Chondrocyte (in vitro differentiated cells): ENCODE measurements at places on chromosomes 2 and 18. TPM values are rescaled to one million over a fixed set of nuclear protein-coding genes. Genes with fewer than 3 reads are reported as not detected.

DNA sequence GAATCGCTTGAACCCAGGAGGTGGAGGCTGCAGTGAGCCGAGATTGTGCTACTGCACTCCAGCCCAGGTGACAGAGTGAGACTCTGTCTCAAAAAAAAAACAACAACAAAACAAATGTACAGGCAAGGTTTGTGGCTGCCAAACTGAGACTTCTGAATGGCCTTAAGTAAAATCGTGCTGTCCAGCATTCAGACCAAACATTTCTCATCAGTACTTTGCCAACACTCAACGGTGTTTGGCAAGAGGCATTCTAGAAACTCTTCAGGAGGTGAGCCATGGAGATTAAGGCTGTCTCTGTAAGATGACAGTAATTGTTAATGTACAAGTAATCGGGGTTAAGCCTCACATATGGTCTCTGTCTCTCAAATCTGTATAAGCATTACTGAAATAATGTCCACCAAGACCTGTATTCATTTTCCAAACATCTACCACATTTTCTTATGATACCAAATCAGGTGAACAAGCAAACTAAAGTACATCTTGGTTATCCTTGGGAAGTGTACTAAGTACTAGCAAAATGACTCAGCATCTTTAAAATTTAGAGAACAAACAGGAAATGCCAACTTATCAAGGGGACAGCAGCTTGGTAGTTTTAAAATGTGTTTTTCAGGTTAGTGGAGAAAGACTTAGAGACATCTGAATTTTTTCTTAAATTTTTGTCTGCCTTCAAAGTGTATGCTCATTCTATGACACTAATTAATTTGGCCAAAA is 29.3 kb downstream of the SERPINE2 start:
- no peak for DNase-seq
- no peaks in the 10 kb centered on the region for H3K27me3 ChIP-seq
- H3K36me3 ChIP-seq: no peaks in the 10 kb centered on the region
- no peak overlapping the region for H3K4me3 ChIP-seq

DNA sequence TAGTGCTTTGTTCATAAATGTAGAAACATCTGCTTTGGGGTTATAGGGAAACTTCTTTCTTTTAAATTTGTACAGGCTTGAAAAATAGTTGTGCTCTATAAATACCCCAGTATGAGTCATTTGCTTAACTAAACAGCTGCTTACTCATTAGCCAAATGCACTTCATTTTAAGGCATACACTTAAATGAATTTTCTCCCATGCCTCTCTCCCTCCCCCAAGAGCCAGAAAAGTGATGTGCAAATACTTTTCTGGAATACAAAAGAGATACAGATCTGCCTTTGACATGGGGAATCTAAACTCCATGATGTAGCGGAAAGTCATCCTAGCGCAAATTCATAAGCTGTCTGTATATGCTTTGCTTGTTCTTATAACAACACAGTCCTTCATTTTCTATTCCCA is 469.4 kb downstream of the DLGAP1 start:
- no peak for DNase-seq
- no peak overlapping the region for H3K27ac ChIP-seq
- H3K4me3 ChIP-seq: no peak overlapping the region
- no peaks in the 10 kb centered on the region for H3K36me3 ChIP-seq
- H3K4me1 ChIP-seq: peaks cover 19% of the 10 kb centered on the region

Gene ST6GAL2
- total RNA-seq: 144 to 319 TPM (median 144 TPM) in 3 replicates

- H3K36me3 ChIP-seq: peaks cover 2% of the 10 kb centered on the region
- no peaks in the 10 kb centered on the region for H3K4me1 ChIP-seq
- DNase-seq: no peak
- no peak overlapping the region for H3K27ac ChIP-seq
- H3K27me3 ChIP-seq: peaks cover 21% of the 10 kb centered on the region
Measured at GRCh38 chr2:112962308-112963175, 15.3 kb upstream of the IL36G start.

GRCh38 chr2:29238497-29238896 is 123.3 kb downstream of the CLIP4 start:
- no peaks in the 10 kb centered on the region for H3K4me1 ChIP-seq
- no peak for DNase-seq
- H3K4me3 ChIP-seq: no peak overlapping the region
- no peaks in the 10 kb centered on the region for H3K36me3 ChIP-seq

Gene MTCL1
- total RNA-seq: 43.9 to 54.4 TPM (median 50.8 TPM) in 3 replicates

Gene CCDC85A
- total RNA-seq: 0.51 to 5.0 TPM (median 0.70 TPM) in 3 replicates

- no peaks in the 10 kb centered on the region for H3K27me3 ChIP-seq
- H3K36me3 ChIP-seq: no peaks in the 10 kb centered on the region
Measured at GRCh38 chr2:181984814-181985631, 630 bp upstream of the PPP1R1C start.

DNA sequence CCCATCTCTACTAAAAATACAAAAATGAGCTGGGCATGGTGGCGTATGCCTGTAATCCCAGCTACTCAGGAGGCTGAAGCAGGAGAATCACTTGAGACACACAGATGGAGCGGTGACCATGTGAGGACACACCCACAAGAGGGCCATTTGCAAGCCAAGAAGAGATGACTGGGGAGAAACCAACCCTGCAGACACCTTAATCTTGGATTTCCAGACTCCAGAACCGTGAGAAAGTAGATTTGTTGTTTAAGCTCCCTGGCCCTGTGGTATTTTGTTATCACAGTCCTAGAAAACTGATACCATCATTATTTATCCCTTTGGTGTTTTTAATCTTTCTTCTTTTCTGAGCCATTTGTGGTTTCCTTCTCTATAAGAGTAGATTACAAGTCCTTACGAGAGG is 88.6 kb upstream of the ID2 start:
- peaks cover 3% of the 10 kb centered on the region for H3K4me1 ChIP-seq
- H3K27me3 ChIP-seq: peaks cover 9% of the 10 kb centered on the region
- DNase-seq: no peak
- H3K27ac ChIP-seq: no peak overlapping the region
- no peaks in the 10 kb centered on the region for H3K36me3 ChIP-seq
- H3K4me3 ChIP-seq: no peak overlapping the region

- DNase-seq: no peak
- H3K36me3 ChIP-seq: no peaks in the 10 kb centered on the region
- no peak overlapping the region for H3K4me3 ChIP-seq
- H3K4me1 ChIP-seq: peaks cover 49% of the 10 kb centered on the region
- H3K27ac ChIP-seq: peak overlapping the region; percentile 81
- H3K27me3 ChIP-seq: no peaks in the 10 kb centered on the region
Measured at GRCh38 chr2:222878877-222879603, 18.2 kb downstream of the ACSL3 start.

Gene CD8B
- total RNA-seq: not detected in 3 replicates

DNA sequence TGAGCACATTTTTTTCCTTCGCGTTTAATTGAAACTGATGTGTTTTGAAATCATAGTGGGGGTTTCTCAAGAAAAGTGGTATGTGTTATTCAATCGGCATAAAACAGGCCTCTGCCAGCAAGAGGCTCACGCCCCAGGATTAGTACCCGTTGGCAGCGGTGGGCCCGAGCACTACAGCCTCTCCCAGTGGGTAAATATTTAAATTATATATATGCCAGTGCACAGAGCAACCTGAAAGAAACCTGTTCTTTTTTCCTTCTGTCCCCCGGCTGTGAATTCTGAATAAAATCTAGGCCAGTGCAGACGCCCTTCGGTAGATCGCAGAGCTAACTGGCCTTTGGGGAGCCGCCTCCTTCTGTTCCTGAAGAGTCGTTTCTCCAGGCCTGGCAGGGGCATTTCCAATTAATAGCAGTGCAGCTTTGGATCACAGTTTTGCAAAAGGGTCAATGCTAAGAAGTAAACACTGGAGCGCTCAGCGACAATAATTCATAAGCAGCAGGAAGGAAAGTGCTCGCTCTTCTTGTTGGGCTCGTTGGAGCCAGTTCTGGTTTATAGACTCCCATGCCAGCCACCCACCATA is 202.8 kb upstream of the SALL3 start:
- no peak for DNase-seq
- H3K36me3 ChIP-seq: no peaks in the 10 kb centered on the region
- no peak overlapping the region for H3K27ac ChIP-seq
- no peaks in the 10 kb centered on the region for H3K27me3 ChIP-seq
- no peaks in the 10 kb centered on the region for H3K4me1 ChIP-seq

Gene IL1R2
- total RNA-seq: not detected in 3 replicates

GRCh38 chr2:222318026-222318711 is 19.4 kb upstream of the PAX3 start:
- no peak overlapping the region for H3K27ac ChIP-seq
- peaks cover 55% of the 10 kb centered on the region for H3K27me3 ChIP-seq
- H3K36me3 ChIP-seq: no peaks in the 10 kb centered on the region
- no peak for DNase-seq
- H3K4me1 ChIP-seq: peaks cover 15% of the 10 kb centered on the region
- peak overlapping the region; percentile 79 for H3K4me3 ChIP-seq

DNA sequence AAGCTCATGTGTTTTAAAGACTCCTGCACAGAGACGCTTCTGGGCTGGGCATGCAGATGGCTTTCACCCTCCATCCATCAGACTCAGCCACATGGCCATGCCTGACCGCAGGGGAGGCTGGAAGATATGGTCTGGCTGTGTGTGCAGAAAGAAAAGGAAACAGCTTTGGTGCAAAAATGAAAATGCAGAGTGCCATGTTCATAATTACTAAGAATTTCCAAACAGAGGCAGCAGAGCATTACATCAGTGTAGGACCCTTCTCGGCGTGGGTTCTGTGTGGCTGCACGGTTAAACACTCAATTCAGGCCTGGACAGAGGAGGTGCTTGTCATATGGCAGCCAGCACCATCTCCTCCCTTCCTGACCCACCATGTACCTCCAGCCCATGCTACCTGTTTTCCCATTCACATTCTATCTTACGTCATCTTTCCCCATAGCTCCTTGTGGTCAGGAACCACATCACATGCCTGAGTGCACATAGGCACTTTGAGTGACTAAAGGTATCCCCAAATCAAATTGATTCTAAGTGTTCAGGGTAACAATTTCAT is 200.3 kb upstream of the ID2 start:
- no peak overlapping the region for H3K4me3 ChIP-seq
- H3K27ac ChIP-seq: no peak overlapping the region
- no peaks in the 10 kb centered on the region for H3K4me1 ChIP-seq
- no peak for DNase-seq
- peaks cover 3% of the 10 kb centered on the region for H3K27me3 ChIP-seq
- H3K36me3 ChIP-seq: no peaks in the 10 kb centered on the region

- no peaks in the 10 kb centered on the region for H3K4me1 ChIP-seq
- no peaks in the 10 kb centered on the region for H3K27me3 ChIP-seq
- H3K27ac ChIP-seq: no peak overlapping the region
Measured at GRCh38 chr2:11505652-11506610, 27.9 kb upstream of the GREB1 start.

Gene IL1RL2
- total RNA-seq: 0.07 to 0.46 TPM in 2 of 3 replicates, not detected in the other

GRCh38 chr2:127153691-127154158 is 46.8 kb upstream of the BIN1 start:
- DNase-seq: no peak
- H3K36me3 ChIP-seq: peaks cover 3% of the 10 kb centered on the region

DNA sequence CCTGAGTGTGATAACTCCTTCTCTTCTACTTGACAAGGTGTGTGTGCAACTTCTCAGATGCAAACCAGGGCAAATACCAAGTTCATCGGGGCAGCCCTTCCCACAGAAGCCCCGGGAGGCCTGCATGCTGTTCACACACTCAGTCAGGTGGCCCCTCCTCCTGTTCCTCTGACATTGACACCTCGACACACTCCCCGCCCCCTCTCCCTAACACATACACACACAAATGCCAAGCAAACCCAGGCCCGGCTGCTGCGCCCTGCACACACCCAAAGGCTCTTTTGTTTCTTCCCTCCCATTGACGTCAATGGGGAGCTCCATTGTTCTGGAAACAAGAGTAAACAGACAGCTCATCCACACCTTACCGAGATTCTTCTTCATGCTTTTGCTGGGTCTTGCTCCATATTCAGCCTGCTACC is 1.7 kb upstream of the PER2 start:
- H3K4me1 ChIP-seq: peaks cover 33% of the 10 kb centered on the region
- H3K27ac ChIP-seq: no peak overlapping the region
- H3K36me3 ChIP-seq: no peaks in the 10 kb centered on the region
- peak; percentile 57 for DNase-seq

GRCh38 chr2:309148-309953 is 21.5 kb upstream of the ALKAL2 start:
- H3K4me3 ChIP-seq: no peak overlapping the region
- no peaks in the 10 kb centered on the region for H3K27me3 ChIP-seq
- no peak for DNase-seq

- H3K27ac ChIP-seq: no peak overlapping the region
- H3K4me3 ChIP-seq: no peak overlapping the region
- DNase-seq: no peak
- H3K27me3 ChIP-seq: no peaks in the 10 kb centered on the region
Measured at GRCh38 chr2:159585622-159586021, 30.7 kb downstream of the BAZ2B start.

Gene CCDC141
- not detected in 3 replicates for total RNA-seq

GRCh38 chr2:96408616-96409015 is 73.0 kb downstream of the NCAPH start:
- peaks cover 2% of the 10 kb centered on the region for H3K36me3 ChIP-seq
- H3K4me3 ChIP-seq: no peak overlapping the region
- peaks cover 7% of the 10 kb centered on the region for H3K27me3 ChIP-seq
- peaks cover 26% of the 10 kb centered on the region for H3K4me1 ChIP-seq
- no peak for DNase-seq

- H3K27ac ChIP-seq: peak overlapping the region; percentile 68
- H3K36me3 ChIP-seq: peaks cover 46% of the 10 kb centered on the region
- peaks cover 20% of the 10 kb centered on the region for H3K4me1 ChIP-seq
- H3K4me3 ChIP-seq: no peak overlapping the region
- H3K27me3 ChIP-seq: no peaks in the 10 kb centered on the region
- no peak for DNase-seq
Measured at GRCh38 chr2:216428618-216429350, 16.5 kb downstream of the SMARCAL1 start.

- H3K4me3 ChIP-seq: no peak overlapping the region
- no peaks in the 10 kb centered on the region for H3K36me3 ChIP-seq
- no peak overlapping the region for H3K27ac ChIP-seq
- H3K4me1 ChIP-seq: no peaks in the 10 kb centered on the region
- H3K27me3 ChIP-seq: peaks cover 4% of the 10 kb centered on the region
- DNase-seq: no peak
Measured at GRCh38 chr2:229650901-229651300, 63.5 kb downstream of the DNER start.

Gene TMSB10
- 1,771 to 2,562 TPM (median 2,521 TPM) in 3 replicates for total RNA-seq

DNA sequence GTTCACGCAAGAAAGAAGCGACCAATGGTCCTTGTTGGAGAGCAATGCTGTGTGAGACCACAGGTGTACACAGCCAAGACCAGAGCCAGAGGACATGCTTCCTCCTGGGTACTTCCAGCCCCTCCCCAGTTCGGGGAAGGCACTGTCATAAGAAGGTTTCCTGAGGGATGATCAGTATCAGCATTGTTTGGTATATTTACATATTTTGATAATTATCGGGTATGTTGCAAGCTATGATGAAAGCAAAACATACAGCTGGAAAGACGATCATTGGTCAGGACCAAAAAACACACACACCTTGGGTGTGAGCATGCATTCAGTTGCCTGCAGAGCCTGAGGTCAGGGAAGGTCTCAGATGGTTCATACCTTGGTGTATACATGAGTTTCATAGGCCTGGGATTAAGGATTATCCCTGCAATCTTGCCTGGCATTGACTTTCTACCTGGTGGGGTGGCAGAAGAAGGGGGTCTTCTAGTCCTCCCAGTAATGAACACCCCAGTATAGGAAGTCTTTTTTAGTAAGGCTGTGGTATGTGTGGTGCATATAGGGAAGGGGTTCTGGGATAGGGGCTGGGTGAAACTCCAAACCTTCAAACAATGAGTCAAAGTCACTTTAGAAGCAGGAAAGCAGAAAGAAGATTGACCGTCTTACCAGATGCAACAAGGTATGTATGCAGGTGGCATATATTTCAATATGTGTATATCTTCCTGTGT is 2.9 kb downstream of the SERPINB2 start:
- H3K4me3 ChIP-seq: no peak overlapping the region
